ENCODE measurements at places on chromosomes 6 and 20. TPM values are rescaled to one million over a fixed set of nuclear protein-coding genes. Genes with fewer than 3 reads are reported as not detected.

Gene ZFP64
- 26.9 TPM for total RNA-seq

- DNase-seq = no peak
- peaks cover 3% of the 10 kb centered on the region for H3K4me1 ChIP-seq
- no peaks in the 10 kb centered on the region for H3K36me3 ChIP-seq
- no peaks in the 10 kb centered on the region for H3K27me3 ChIP-seq
Measured at GRCh38 chr20:19122395-19122794, 90.0 kb upstream of the SLC24A3 start.

DNA sequence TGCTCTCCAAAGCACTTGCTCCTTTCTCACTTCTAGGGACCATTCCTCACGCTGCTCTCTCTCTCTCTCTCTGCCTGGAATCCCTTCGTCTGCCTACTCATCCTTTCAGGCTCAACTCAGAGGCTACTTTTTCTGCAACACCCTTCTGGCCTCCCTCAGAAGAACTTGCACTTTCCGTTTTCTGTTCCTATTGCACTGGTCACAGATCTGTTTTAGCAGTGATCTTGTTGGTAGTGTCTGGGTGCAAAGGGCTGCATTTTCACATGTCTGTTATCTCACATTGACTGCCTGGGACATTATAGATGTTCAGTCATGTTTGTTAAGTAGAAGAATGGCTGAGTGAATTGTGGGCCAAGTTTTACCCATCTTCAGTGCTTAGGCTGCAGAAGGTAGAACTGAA is 63.5 kb downstream of the RIN2 start:
- no peaks in the 10 kb centered on the region for H3K27me3 ChIP-seq
- H3K27ac ChIP-seq = no peak overlapping the region
- no peak for DNase-seq
- peaks cover 13% of the 10 kb centered on the region for H3K36me3 ChIP-seq

DNA sequence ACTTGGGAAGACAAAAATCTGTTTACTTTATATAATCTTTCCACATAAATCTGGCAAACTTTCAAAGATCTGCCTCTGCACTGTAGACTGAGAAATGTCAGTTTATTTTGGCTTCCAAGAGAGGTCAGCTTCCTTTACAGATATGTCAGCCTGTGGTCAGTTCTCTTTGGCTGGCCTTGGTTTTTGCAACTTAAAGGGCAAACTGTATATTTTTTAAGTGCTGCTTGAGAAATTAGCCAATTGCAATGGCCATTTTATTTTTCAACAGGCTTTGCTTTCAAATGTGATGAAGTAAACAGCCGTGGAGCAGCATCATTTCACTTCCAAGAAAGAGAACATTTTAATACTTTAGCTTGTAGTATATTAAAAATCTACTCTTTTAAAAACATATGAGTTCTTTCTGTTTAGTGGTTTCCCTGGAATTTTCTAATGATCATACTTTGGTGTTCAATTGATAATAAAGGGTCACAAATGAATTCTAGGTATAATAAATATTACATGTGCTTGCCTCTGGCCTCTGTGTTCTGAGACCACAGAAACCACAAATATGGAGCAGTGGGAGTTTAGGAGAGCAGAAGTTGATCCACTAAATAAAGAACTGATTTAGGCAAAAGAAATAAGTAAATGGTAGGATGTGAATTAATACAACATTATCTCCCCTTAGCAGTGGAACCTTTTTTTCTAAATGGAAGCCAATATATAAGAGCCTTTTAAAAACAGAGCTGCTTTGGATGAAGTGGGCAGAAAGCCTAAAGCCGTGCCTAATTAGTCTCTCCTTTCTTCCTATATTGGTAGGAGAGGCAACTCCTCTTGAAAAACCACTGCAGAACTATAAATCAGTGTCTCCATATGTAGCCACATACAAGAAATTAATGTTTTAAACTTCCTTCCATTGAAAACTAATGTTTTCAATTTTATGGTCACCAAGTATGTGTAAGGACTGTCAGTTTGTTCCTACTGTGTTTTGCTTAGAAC is 16.2 kb downstream of the ADGRB3 start:
- no peaks in the 10 kb centered on the region for H3K36me3 ChIP-seq
- no peak overlapping the region for H3K4me3 ChIP-seq
- DNase-seq = no peak
- no peak overlapping the region for H3K27ac ChIP-seq
- H3K4me1 ChIP-seq = peaks cover 3% of the 10 kb centered on the region

GRCh38 chr6:17281497-17282481 is 628 bp downstream of the RBM24 start:
- peaks cover 48% of the 10 kb centered on the region for H3K27me3 ChIP-seq
- H3K4me3 ChIP-seq = peak overlapping the region; percentile 86
- peak; percentile 25 for DNase-seq
- peak overlapping the region; percentile 87 for H3K27ac ChIP-seq
- no peaks in the 10 kb centered on the region for H3K36me3 ChIP-seq

- no peak overlapping the region for H3K4me3 ChIP-seq
- no peak overlapping the region for H3K27ac ChIP-seq
- H3K36me3 ChIP-seq = no peaks in the 10 kb centered on the region
Measured at GRCh38 chr20:47031821-47032220, 137.2 kb downstream of the EYA2 start.

DNA sequence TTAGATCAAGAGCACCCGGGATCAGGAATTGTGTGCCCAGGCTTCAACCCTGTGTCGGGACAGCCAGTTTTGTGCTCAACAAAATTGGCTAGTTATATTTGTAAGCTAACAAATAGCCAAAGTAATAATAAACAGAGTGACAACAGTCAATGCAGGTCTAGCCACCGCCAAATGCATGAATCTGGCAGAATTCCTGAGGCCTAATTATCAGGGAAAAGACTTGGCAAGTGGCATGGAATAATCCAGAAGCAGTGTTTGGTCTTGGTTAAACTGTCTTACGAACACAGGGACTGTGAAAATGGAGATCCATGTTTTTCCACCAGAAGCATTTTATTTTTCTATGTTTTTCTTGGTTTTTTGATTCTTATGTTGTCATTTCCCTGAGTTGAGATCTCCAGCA is 268.8 kb downstream of the ZNF217 start:
- DNase-seq = no peak
- H3K4me3 ChIP-seq = no peak overlapping the region
- no peaks in the 10 kb centered on the region for H3K27me3 ChIP-seq
- no peak overlapping the region for H3K27ac ChIP-seq

DNA sequence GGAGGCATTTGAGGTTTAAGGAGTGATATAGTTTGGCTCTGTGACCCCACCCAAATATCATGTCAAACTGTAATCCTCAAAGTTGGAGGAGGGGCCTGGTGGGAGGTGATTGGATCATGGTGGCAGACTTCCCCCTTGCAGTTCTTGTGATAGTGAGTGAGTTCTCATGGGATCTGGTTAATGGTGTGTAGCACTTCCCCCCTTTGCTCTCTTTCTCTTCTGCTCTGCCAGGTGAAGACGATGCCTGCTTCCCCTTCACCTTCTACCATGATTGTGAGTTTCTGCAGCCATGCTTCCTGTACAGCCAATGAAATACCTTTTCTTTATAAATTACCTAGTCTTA is 1.7 kb upstream of the HDDC2 start:
- peaks cover 9% of the 10 kb centered on the region for H3K36me3 ChIP-seq

- peaks cover 18% of the 10 kb centered on the region for H3K27me3 ChIP-seq
- DNase-seq = no peak
- peaks cover 9% of the 10 kb centered on the region for H3K4me1 ChIP-seq
- no peak overlapping the region for H3K27ac ChIP-seq
- no peak overlapping the region for H3K4me3 ChIP-seq
Measured at GRCh38 chr6:137473598-137473997, 20.6 kb downstream of the OLIG3 start.

Gene AIF1
- 1.7 TPM for total RNA-seq

Gene ALDH8A1
- 0.40 TPM for total RNA-seq

DNA sequence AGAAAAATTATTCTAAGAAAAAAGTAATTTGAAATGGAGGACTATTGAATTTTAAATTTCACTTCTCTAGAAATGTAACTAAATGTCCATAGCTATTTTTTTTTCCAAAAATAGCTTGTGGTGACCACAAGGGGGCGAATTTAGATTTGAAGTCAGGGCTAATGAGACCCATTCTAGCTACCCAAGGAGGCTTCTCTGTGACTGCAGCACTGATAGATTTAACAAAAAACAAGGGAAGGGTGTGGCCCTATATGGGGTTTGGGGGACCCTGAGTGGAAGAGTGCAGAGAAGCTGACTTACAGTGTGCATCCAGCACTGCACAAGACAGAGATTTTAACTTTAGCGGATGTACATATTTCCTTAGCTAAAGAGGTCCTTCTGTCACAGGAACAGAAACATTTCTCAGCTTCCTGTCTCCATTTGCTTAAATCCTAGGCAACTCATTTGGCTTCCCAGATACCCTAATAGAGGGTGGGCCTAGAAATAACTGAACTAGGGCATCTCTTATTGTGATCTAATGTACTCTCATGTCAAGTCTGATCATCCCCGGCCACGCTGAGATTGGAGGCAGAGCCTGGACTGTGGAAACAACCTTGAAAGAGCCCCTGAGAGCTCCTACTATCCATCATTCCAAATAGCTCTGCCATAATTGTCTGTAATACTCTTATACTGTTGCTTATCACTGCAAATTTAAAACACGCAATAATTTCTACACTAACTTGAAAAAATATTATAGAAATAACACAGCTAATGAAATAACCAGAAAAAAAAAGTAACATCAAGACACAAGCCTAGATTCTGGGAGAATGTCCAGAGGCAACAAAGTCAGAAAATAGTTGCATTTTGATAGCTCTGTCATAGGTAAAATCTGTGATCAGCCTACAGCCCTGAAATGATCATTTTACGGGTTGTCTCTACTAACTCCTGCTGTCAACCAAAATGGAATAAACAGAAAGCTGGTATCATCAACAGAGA is 93.6 kb downstream of the SNAP91 start:
- H3K27ac ChIP-seq = no peak overlapping the region
- DNase-seq = no peak
- no peaks in the 10 kb centered on the region for H3K36me3 ChIP-seq
- no peaks in the 10 kb centered on the region for H3K27me3 ChIP-seq

GRCh38 chr6:4344317-4344899 is 209.0 kb upstream of the ECI2 start:
- H3K4me1 ChIP-seq = no peaks in the 10 kb centered on the region
- H3K27ac ChIP-seq = no peak overlapping the region
- DNase-seq = no peak
- H3K4me3 ChIP-seq = no peak overlapping the region

Gene AGER
- 28.5 TPM for total RNA-seq

DNA sequence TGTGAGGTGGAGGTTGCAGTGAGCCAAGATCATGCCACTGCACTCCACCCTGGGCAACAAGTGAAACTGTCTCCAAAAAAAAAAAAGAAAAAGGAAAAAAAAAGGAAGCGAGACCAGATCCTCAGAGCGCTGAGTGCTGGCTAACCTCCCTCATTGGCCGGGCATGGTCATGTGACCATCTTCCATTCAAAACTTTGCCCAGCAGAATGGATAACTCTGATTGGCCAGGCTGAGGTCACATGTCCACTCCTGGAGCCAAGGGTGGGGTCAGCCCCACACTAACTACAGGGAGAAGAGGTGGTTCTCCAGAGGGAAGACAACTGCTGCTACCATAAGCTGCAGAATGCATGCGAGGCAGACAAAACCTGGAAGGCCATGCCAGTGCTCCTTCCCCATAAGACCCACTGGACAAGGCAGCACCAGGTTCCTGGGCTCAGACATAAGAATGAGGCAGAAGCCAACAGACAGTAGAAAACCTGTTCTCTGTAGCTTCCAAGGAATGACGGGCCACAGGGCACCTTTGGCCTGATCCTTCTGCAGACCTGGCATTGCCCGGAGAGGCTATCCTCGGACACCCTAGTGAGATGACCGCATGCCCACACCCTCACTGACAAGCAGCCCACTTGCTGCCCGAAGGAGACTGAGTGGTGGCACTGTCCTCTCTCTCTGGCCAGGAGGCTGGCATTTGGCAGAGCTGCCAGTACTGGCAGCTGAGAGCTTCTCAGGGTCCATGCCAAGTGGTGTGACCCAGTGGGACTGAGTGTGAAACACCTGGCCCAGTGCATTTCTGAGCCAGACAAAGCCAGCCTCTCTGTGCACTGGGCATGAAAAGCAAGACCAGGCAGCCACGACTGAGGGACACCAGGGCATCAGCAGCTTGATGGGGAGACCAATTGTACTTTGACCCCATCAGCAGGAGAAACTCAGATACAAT is 311.9 kb upstream of the SULF2 start:
- H3K27me3 ChIP-seq = peaks cover 13% of the 10 kb centered on the region
- H3K4me3 ChIP-seq = no peak overlapping the region
- peaks cover 5% of the 10 kb centered on the region for H3K4me1 ChIP-seq
- no peak for DNase-seq
- no peak overlapping the region for H3K27ac ChIP-seq

DNA sequence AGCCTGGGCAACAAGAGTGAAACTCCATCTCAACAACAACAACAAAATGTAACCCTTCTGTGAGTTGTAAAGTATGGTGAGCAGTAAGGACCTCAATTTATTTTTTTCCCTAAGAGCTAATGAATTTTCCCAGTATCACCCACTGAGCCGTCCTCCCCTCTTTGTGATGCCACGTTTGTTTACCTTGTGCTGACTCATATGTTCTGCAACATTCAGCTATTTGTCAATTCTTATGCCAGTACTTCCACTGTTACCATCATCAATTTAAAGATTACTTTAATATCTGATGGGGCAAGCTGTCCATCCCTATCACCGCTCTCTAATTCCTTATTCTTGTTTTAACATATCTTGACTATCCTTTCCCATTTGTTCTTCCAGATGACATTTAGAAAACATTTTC is 37.5 kb downstream of the MAK start:
- peaks cover 4% of the 10 kb centered on the region for H3K36me3 ChIP-seq
- DNase-seq = no peak
- H3K27ac ChIP-seq = no peak overlapping the region

Gene ADGRG6
- total RNA-seq = 139 TPM

Data from progenitor cell of endocrine pancreas (in vitro differentiated cells).